EH (cell line): ENCODE measurements at places on chromosomes 6 and 20.

- no peak for DNase-seq
Observed at GRCh38 chr6:29487660-29488059, at the start of gene MAS1L. Gene MAS1L, minus strand, starts transcription at chr6:29487956. Its CDS starts 54 bp downstream, at chr6:29487902.

DNA sequence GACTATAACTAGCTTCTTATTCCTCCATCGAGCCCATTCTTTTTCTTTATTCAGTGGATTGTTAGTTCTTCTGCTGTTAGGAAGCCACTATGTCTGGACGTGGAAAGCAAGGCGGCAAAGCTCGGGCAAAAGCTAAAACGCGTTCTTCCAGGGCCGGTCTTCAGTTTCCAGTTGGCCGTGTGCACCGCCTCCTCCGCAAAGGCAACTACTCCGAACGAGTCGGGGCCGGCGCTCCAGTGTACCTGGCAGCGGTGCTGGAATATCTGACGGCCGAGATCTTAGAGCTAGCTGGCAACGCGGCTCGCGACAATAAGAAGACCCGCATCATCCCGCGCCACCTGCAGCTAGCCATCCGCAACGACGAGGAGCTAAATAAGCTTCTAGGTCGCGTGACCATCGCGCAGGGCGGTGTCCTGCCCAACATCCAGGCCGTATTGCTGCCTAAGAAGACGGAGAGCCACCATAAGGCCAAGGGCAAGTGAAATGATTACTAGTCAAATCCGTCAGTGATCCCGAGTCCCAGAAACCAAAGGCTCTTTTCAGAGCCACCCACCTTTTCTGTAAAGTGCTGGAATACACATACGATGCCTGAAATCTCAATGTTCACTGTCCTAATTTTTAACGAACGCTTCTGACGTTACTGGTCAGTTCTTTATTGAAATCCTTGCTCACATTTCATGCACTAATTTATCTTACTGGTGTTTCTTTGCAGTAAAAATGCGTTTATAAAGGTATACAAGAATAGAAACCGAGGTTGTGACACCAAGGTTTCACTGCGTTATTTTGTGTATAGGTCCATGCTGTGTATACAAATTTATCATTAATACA is 129.9 kb downstream of the HFE start:
- DNase-seq, result peak; percentile 89

DNA sequence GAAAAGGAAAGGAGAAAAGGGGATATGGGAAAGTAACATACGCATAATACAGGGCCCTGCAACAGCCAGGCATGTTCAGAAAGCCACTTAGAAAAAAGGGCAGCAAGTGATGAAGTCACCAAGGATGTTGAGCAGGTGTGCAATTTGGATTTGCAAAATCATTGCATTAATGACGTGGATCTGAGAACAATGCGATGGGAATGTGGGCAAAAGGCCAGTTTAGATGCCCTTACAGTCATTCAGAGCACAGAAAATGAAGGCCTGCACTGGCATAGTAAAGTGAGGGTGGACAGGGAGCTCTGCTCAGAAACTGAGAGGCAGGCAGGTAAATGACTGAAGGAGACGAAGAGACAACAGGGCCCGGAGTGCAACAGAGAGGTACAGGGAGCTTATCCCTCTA is 123.7 kb upstream of the NHSL1 start:
- DNase-seq, result no peak

DNA sequence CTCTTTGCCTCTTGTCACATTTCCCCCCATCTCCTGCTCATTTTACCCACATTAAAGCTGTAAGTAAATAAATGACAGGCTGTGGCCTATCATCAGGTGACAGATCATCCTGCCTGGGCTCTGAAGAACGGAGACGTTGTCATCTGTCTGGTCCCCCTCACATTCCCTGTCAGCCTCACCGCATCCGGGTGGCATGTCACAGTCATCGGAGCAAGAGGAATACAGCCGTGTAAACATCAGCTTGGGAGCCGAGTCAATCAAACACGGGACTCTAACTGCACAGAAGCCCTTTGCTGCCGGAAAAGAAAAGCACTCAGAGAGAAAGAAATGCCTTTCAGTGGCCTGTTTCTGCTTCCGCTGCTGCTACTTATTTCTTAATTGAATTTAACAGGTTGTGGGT is 371.9 kb upstream of the ID4 start:
- DNase-seq, result no peak

GRCh38 chr6:4487538-4487937 is 288.7 kb upstream of the CDYL start:
- no peak for DNase-seq

DNA sequence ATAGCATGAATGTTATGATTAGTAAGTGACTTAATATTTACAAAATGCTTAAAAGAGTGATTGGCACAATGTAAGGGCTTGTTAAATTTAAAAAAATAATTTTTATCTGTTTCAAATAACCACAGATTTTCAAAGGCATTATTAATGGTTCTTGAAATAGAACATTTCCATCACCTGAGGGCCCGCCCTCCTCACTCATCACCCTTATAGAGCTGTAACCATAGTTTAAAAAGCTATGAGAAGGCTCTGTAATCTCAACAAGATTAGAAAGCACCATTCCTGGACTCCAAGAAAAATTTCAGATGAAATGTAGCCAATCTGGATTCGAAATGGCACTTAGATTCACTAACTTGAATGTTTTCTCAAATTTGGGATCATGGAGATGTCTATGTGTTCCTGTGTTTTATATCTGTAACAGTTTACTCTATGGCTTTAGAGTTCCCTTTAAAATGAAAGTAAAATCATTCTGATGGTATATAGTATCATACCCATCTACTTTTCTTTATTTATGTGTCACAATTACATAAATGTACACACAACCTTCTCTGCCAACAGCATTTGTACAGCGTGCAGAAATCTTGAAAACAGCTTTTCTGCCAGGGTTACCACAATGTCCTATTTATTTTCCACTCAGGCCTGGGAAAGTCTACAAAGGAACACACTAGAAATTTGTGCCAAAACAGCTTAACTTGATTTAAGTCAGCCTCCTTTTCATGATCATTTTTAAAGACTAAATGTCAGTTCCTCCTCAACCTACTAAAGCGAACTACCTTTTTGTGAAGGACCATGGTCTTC is 207.7 kb downstream of the TBX18 start:
- DNase-seq, result no peak

GRCh38 chr6:113819169-113819830 is 37.8 kb upstream of the MARCKS start:
- DNase-seq, result no peak

GRCh38 chr6:79440598-79440997 is 96.6 kb downstream of the LCA5 start:
- no peak for DNase-seq

DNA sequence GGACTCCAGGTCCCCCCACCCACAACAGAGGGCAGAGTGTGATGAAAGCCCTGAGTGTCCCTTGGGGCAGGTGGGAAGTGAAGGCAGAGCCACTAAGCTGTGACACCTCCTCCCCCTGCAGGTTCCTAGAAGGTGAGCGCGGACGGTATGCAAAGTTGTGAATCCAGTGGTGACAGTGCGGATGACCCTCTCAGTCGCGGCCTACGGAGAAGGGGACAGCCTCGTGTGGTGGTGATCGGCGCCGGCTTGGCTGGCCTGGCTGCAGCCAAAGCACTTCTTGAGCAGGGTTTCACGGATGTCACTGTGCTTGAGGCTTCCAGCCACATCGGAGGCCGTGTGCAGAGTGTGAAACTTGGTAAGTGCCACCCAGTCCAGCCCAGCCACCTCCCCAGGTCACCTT is 159.6 kb upstream of the RNF24 start:
- DNase-seq, result no peak

DNA sequence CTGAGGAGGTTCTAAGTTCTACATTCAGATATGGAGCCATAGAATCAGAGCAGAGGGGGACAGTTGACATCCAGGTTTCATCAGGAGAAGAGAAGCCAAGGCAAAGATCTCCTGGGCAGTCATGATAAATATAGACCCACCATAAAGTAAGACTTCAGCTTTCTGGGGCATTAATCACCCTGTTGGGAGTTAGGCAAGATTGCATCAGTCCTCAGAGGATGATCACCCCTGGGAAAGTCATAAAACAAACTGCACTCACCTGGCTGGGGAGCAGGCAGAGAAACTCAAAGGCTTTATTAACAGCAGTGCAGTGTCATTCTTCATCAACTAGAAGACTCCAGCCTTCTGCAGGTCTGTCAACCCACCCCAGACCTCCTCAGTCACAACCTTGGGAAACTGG is 301.3 kb upstream of the JARID2 start:
- peak; percentile 24 for DNase-seq

DNA sequence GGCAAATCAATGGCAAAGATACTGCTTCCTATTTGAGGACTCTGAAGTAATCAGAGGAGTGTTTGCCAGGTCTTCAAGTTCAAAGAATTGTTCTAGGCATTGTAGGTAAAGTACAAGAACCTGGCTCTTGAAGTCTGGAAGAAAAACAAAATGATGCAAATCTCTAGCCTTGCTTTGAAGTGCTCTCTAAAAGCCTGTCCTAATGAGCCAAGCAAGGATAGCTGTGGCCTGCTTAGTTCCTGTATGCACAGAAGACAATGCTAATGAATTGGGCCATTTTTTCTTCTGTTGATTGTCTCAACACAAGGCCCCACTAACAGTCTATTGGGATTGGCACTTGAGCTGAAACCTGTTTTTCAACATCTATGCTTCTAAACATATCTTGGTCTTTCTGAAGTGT is 165.0 kb upstream of the POU3F2 start:
- DNase-seq, result no peak

DNA sequence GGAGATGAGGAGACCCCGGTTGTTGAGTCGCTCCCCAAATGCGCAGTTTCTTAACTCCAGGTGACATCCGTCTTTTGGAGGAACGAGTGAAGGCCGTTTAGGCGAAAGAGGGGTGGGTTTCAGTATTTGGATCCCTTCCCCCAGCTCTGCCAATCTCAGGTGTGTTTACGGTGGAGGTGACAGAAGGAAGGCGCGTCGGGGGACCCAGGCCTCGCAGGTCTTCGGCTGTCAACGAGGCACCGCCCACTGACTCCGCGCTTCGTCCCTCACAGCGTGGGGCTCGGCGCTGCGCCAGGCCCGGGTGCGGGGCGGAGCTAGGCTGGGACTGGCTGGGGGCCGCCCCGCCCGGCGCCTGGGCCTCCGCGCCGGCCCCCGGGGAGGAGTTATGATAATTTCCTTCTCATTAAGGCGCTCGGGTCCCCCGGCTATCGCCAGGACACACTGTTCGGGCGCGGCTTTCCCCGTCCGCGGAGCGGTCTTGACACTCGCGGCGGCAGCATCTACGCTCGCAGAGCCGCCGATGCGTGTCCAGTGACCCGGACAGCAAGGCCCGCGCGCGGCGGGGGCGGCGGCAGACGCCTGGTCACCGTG is at the start of gene TFAP2C:
Gene TFAP2C (plus strand): TSS at position 434 of the 591 bp plus-strand sequence. CDS start 239 bp downstream, outside the sequence.
- DNase-seq, result peak; percentile 88

- no peak for DNase-seq
Observed at GRCh38 chr6:15970517-15970916, 158.4 kb upstream of the MYLIP start.

DNA sequence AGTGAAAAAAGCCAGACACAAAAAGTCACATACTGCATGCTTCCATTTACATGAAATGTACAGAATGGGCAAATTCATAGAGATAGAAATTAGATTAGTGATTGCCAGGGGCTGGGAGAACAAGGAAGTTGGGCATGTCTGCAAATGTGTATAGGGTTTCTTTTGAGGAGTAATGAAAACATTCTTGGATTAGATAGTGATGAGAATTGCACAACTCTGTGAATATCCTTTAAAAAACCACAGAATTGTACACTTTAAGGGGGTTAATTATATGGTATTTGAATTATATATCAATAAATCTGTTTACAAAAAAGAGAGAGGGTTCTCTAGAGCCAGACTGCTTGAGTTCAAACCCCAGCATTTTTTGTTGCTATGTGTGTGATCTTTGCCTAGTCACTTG is 188.1 kb downstream of the CDC5L start:
- DNase-seq, result peak; percentile 38

- DNase-seq, result no peak
Observed at GRCh38 chr6:166464068-166465002, 81.6 kb upstream of the MPC1 start.

- DNase-seq, result no peak
Observed at GRCh38 chr6:132684272-132684671, 25.3 kb upstream of the TAAR1 start.

GRCh38 chr20:39873286-39873685 is 815.8 kb downstream of the MAFB start:
- DNase-seq, result no peak

GRCh38 chr6:127458817-127459216 is 372 bp downstream of the KIAA0408 start:
- peak; percentile 27 for DNase-seq

- DNase-seq, result peak; percentile 36
Observed at GRCh38 chr20:13857304-13857703, 72.5 kb downstream of the NDUFAF5 start.

DNA sequence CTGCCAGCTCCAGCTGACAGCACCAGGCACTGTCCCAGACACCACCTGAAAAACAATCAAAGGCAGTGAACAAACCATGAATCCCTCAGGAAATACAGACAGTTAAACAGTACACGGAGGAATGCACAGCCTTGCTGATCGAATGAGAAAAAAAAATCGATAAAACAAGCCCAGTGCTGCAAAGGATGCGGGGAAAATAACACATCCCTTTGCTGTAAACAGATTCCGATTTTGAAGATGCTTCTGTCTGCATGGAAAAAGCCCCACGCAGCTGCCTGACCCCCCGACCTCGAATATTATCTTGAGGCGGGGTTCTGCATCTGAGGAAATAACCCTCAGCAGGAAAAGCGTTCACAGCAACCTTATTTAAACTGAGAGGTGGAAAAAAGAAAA is 43.9 kb downstream of the RBM38 start:
- no peak for DNase-seq

GRCh38 chr20:15491575-15491974 is 1081.7 kb downstream of the KIF16B start:
- DNase-seq, result peak; percentile 2

DNA sequence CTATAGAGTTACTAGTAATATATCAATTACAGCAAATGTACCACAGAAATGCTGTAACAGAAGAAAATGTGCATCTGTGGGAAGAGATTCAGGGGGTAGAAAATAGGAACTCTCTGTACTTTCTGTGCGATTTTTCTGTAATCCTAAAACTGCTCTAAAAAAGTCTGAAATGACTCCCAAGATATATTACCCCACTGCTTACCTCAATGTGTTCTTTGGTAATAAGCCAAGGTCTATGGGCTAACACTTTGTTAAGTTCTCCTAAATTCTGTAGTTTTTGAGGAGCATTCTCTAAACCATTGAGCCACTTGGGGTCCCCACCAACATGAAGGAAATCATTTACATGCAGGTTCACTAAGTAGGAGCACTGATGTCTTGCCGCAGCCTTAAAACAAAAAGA is 94.4 kb downstream of the SESN1 start:
- no peak for DNase-seq

GRCh38 chr20:61950641-61951071 is 115.0 kb downstream of the TAF4 start:
- no peak for DNase-seq

- no peak for DNase-seq
Observed at GRCh38 chr6:43936476-43936875, 166.5 kb downstream of the VEGFA start.
